ENCODE measurements at places on chromosomes 11 and 22. TPM values are rescaled to one million over a fixed set of nuclear protein-coding genes. Genes with fewer than 3 reads are reported as not detected.

- peaks cover 6% of the 10 kb centered on the region for H3K4me1 ChIP-seq
- H3K4me3 ChIP-seq: no peak overlapping the region
- no peaks in the 10 kb centered on the region for H3K27me3 ChIP-seq
- H3K36me3 ChIP-seq: peaks cover 17% of the 10 kb centered on the region
- no peak for DNase-seq
These were observed 5.5 kb downstream of the C11orf24 start for GRCh38 chr11:68266121-68266891.

DNA sequence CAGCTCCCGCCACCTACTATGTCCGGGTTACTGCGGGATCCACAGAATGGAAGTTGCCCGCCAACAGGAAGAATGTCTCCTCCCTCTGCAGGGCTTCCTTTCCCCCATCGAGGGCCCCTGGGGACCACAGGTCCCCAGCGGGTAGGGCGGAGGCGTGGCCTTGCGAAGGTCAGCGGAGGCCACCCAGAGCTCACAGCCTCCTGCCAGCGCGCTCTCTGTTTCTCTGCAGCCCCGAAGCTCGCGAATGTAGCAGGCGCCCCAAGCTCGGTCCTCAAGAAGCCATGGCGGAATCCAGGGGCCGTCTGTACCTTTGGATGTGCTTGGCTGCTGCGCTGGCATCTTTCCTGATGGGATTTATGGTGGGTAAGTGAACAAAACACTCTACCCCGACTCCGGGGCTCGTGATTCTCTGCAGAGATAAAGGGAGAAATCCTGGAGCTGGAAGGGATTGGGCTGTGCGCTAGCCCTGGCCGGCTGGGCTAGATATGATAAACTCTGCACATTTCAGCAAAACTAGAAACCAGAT, at the start of gene NAALAD2:
TSS of gene NAALAD2 (plus strand) at position 186 of the 526 bp plus-strand sequence. CDS start at position 282, 96 bp downstream.
- peak within 1 kb of the TSS; percentile 80 for H3K4me3 ChIP-seq
- no peak within 1 kb of the TSS for H3K27ac ChIP-seq
- peak; percentile 83 for DNase-seq
- H3K4me1 ChIP-seq: peaks cover 10% of the 10 kb centered on the region
- no peaks in the 10 kb centered on the region for H3K36me3 ChIP-seq

GRCh38 chr11:93907901-93908300, 57.5 kb upstream of the VSTM5 start:
- H3K36me3 ChIP-seq: no peaks in the 10 kb centered on the region
- no peaks in the 10 kb centered on the region for H3K4me1 ChIP-seq
- no peak overlapping the region for H3K27ac ChIP-seq
- no peaks in the 10 kb centered on the region for H3K27me3 ChIP-seq
- H3K4me3 ChIP-seq: no peak overlapping the region

GRCh38 chr11:133720951-133721350, 124.4 kb downstream of the SPATA19 start:
- H3K4me1 ChIP-seq: no peaks in the 10 kb centered on the region
- DNase-seq: no peak
- H3K27ac ChIP-seq: no peak overlapping the region
- H3K36me3 ChIP-seq: no peaks in the 10 kb centered on the region

WNT7B gene
- polyA plus RNA-seq: not detected

SLC22A25 gene
- 0.14 TPM for polyA plus RNA-seq
